ENCODE measurements at places on chromosomes 3 and 15.
A peak's percentile ranks its signal among the peaks of the same experiment; 100 is the strongest.

DNA sequence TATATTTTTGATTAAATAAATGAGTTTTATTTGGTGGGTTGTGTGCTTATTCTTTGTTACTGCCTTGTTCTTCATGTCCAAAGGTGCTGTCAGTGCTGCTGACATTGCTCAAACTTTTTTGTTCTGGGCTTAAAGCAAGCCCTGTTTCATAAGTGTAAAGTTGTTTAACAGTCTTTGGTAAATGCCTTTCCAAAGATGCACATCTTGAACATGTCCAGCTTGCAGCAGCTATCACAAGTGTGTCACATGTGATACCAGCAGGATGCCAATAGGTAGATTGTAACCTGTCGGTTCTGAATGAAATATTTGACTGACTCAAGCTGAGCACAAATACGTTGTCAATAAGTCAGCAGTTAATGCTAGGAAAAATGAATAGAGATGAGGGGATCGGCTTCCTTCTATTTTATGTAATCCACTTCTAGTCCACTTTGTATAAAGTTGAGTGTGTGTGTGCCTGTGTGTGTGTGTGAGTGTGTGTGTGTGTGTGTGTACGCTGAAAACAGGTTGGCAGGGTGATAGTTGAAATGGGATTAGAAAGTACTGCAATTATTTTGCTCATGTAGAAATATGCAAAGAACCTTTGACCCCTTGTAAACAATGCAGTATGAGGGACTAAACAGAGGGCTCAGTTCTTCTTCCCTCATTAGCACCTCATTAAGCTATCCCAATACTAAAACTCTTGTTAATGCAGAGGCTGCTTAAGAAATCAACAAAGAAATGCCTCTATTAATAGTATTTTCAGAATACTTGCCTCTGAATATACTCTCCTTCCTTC is 986.5 kb downstream of the TUSC7 start:
- no peak for DNase-seq

DNA sequence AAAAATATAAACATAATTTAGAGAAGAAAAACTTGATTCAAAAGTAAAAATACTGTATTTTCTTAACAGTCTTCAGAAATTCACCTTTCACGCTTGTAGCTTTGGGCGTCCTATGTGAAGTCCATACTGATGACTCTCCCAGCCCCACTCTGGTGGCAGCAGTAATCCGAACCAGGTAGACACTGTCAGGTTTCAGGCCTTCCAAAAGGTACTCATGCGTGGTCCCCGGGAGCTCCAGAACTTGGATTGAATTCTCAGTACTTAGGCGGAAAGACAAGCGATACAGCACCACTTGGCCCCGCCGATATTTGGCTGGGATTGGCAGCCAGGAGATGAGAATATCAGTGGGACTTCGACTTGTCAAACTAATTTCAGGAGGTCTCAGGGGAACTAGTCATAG is 69.7 kb downstream of the PRTG start:
- no peak for DNase-seq

DNA sequence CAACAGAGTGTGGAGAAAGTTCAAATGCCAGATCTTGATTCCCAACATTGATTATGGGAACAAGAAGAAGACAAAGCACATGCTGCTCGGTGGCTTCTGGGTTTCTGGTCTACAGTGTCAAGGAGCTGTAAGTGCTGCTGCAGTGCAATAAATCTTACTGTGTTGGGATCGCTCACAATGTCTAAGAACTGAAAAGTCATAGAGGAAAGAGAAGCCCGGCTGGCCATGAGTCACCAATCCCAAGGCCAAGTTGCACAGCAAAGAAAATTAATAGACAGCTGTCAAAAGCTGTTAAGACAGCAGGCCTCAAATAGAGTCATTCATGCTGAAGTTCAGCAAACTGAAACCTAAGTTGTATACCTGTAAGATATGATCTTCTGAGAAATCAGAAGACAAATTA is 33.2 kb upstream of the SPPL2A start:
- no peak for DNase-seq

- DNase-seq = no peak
Measured at GRCh38 chr3:165874663-165875489, 37.7 kb upstream of the BCHE start.

DNA sequence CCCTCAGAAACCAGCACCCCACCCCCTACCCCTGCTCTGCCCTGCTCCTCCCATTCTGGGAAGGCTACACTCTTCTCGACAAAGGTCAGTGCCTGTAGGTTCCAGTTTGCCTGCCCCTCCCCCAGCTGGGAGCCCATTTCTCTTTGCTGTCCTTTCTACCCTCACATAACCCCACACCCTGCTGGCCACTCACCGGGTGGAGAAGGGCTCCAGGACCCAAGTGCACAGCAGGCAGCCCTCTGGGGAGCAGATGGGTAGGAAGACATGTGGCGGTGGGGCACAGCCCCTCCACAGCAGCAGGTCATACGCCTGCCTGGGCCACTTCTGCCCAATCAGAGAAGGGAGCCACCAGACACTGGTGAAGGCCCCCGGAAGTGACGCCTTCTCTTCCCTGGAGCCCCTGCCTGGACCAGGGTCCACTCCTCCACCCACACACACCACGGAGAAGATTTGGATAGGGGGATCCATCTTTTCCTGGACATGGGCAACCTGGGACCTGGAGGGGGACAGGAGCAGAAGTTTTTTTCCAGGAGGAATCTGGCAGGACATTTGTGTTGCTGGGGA is at the start of gene THPO:
THPO (minus strand) TSS at position 326 of the 564 bp plus-strand sequence. CDS start 1,948 bp downstream, outside the sequence.
- peak; percentile 68 for DNase-seq

- no peak for DNase-seq
Measured at GRCh38 chr3:124768812-124769211, 38.6 kb downstream of the UMPS start.
